SK-N-SH treated with all-trans-retinoic acid at 6 μM for 48 hours (cell line): ENCODE measurements at places on chromosomes 4 and X.

- ATAC-seq, result no peak
Observed at GRCh38 chrX:119156241-119156640, 28.6 kb upstream of the KIAA1210 start.

DNA sequence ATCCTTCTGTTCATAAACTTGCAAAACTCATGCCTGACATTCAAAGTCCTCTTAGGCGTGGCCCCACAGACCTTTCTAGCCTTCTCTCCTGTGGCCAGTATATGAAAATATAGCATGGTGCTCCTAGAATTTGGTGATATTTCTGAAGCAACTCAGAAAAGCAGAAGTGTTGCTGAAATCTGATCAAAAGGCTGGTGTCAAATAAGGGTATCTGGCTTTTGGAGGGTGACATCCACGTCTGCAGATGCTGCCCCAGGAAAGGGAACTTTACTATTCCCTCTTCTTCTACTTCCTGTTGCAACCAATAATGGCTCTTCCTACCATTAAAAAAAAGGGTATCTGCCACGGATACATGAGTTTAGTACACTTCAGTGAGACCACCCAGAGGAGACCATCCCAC, 83.9 kb upstream of the RPS6KA3 start:
- ATAC-seq, result no peak

DNA sequence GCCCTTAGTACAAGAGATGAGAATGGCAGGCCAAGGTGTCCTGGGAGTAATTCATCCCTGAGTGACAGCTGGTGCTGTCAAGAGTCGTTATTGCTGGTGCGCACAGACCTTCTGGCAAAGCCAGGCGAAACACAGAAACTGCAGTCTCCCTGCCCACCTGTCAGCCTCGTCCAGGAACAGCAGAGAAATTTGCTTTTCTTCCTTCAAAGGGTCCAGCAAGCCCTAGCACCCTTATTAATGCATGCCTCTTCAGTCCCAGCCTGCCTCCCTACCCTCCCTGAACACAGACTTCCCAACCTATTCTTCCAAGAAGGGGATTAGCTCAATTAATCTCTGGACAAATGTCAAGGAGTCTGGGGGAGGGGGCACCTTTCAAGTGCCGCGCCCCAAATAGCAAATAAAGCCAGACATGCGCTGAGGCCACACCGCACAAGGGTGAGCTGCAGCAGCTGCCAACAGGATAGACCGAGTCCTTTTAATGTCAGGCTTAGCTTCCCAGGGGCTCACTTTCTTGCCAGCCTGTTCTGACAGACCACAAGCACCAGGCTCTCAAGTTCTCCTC, 250.7 kb upstream of the RASGEF1B start:
- no peak for ATAC-seq

DNA sequence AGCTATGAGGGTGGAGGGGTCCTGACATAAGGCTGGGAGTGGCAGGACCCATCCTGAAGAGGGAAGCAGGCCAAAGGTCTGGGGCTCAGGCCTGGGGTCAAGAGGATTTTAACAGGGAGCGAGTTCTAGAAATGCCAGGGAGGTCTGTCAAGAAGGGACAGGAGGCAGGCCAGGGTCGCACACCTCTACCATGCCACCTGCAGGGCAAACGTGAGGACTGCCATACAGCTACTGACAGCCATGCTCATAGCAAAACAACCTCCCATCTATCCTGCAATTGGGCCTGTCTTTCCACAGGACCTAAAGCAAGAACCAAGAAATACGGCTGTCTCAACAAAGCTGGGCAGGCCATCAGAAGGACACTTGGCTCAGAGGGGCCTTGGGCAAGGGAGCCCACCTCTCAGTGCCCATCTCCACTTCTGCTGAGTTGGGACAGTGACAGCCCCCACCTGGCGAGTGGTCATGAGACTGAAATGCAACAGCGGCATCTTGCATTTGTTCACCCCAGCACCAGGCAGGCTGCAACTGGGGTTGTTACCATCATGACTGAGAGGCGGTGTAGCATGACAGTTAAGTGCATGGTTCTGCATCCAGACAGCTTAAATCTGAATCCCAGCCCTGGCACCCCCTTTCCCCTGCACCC, 92.7 kb downstream of the WFS1 start:
- ATAC-seq, result no peak

GRCh38 chr4:168361365-168362024, 42.9 kb upstream of the DDX60 start:
- ATAC-seq, result no peak

DNA sequence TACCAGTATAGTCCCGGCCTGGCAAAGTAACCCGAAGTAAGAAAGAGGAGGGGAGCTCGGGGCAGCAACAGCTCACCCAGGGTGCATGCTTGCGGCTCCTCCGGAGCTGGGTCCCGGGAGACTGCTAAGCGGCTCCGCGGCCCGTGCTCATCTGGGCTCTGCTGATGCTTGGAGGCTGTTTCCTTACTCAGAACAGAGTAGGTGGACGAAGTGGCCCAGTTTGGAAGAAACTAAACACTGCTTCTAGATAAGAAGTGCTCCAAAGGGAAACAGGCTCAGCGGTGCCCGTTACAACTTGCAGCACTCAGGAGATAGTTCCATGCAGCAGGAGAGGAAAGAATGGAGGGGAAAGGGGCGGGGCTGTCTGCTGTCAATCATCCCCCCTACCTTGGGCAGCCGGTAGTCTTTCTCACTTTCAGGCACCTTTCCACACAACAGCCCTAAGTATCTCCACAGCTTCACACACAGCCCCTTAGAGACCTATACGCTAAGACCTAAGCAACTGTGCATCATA, at the start of gene COL4A6:
TSS of gene COL4A6 (minus strand) at position 313 of the 514 bp plus-strand sequence. CDS start at position 87, 226 bp downstream.
- ATAC-seq, result no peak

- no peak for ATAC-seq
Observed at GRCh38 chr4:94678896-94679295, 78.9 kb upstream of the BMPR1B start.

- peak; percentile 13; the same call in 2 of the 3 replicates for ATAC-seq
Observed at GRCh38 chrX:150690126-150690525, 3.1 kb upstream of the MTMR1 start.

- ATAC-seq, result 0 out of 3 replicates have a peak, but pooled peaks have one; percentile 38
Observed at GRCh38 chr4:110518889-110519490, 43.0 kb downstream of the ENPEP start.
